Fibroblast of skin of right quadriceps (primary cell): ENCODE measurements at places on chromosomes 5 and 9.

DNA sequence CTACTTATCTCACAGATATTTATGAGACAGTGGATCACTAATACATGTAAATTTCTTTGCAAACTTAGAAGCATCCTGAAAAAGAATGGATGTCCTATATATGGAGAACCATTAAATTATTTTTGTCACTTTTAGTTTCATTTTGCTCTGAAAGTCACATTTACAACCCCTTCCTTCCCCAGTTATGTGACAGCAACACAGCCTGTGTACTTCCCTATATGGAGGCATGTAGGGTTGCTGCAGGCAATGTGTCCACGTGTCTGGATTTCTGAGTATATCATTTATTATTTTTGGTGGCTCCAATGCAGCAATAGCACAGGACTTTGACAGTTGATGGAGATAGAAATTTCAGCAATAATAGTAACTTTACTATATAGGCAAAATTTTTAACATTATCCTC is 156.4 kb downstream of the ST8SIA4 start:
- no peak for DNase-seq

DNA sequence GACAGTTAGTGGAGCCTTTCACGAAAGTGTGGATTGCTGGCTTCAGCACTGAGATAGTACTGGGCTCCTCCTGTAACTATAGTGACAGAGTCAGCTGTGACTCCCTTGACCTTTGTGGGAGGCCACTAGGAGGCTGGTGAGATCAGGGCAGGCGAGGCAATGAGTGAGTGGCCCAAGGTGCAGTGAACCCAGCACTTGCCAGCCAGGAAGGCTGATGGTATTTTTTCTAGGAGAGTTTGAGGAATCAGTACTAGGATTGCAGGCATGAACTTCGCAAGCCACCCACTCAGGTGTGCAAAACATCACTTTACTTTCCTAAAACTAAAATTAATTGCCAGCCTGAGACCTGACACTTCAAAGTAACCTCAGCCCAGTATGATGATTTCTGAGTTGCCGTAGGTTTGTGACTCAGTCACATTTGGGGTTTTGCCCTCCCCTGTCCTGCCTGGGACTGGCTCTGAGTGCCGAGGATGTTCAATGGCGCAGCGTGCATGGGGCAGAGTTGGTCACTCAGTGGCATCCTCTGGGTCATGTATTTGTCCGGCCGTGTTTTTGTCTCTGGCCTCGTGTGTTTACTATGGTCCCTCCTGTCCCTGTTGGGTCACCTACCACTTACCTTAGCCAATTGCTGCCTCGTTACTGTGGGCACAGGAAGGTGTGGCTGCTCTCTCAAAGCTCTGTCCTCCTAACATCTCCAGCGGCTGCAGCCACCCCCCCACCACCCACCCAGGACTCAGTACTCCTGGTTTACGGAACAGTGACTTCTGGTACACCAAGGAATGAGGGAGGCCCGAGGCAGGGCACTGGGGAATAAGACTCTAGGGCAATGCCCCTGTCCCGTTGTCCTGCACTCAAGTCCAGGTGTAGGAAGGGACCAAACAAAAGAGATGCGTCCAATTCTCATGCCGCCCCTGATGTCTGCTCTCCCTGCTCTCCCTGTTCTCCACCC is 67.2 kb downstream of the IL31RA start:
- no peak for DNase-seq

DNA sequence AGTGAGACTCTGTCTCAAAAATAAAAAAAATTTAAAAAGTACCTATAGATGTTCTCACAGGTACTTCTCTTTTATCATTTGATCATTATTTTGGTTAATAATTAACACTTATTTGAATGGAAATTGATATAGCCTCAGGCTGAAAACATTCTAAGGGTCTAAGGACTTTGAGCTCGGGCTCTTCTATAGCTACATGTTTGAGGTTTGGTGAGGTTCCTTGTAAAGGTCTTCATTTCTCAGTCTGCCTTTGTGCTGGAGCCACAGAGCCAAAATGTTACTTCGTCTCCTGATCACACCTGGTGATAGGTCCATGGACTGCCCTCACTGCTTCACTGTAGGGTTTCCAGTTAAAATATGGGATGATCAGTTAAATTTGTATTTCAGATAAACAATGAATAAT is 22.6 kb downstream of the ARHGEF37 start:
- no peak for DNase-seq

GRCh38 chr5:151694035-151694485 is 7.3 kb upstream of the SPARC start:
- no peak for DNase-seq

DNA sequence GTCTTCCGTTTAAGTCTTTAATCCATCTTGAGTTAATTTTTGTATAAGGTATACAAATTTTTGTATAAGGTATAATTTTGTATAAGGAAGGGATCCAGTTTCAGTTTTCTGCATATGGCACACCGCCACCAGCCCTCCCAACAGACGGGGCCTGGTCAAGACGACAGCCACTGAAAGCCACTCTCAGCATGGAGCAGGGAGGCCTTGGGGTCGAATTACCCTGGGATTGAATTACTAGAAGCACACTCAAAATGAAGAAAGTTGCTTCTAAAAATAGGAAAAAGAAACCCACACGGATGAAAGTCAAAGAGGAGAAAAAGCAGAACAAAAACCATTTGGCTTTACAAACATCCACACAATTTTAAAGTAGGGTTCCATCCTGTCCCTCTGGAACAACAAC is 586.2 kb upstream of the ADAMTS16 start:
- no peak for DNase-seq

- DNase-seq, result no peak
Measured at GRCh38 chr5:84709075-84709474, 324.4 kb upstream of the EDIL3 start.

DNA sequence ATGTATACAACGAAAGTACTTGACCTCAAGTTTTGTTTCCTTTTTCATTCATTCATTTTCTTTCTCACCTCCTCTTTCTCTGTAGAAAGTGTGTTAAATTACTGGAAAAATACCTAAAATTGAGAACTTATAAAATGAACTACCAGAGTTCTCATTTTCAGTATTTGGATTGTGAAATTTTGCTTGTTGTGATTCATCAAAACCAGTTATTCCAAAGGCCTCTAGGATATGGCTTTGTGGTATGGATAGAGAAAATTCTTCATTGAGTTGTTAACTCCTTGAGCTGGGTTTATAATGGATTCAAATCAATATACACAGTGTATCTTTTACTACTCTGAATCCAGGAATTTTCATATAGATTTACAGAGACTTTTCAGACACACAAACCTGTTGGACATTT is 287.6 kb downstream of the KDM4C start:
- DNase-seq, result no peak
